GF-D8 (cell line): ENCODE measurements at places on chromosomes 2 and 18.

GRCh38 chr2:28639836-28640235 lies 111.8 kb upstream of the PPP1CB start:
- no peak for DNase-seq

DNA sequence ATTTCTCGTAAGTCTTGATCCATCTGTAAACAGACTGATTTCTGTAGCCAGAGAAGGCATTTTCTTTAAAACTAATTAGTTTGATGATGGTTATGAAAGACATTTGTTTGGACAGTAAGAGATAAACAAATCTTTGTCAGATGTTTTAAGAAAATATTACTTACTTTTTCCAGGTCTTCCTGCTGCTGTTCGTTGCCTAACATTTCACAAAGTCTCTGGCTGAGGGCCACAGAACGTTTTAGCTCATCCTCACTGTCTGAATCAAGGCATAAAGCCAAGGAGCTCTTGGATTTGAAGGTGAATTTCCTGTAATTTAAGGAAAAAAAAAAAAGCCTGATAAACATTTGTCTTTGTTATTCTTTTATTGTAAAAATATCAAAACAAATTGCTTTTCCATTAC lies 57.8 kb downstream of the VIL1 start:
- no peak for DNase-seq

DNA sequence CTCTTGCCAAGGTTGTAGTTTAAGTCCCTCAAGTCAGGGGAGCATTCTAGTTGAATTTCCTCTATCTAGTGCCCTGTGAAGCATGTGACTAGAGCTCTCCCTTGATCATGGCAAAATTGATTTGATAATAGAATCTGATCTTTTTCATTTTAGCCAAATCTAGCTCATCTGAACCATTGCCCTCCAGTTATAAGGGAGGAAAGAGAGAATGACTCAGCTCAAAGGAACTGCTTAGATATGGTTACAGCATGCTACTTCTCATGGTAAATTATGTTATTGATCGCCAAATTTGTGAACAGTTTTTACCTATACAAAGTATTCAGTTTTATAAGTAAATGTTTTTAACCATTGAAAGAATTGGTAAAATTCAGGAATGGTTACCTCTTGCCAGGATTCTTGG lies 100.8 kb downstream of the GPR39 start:
- no peak for DNase-seq

- DNase-seq, result no peak
Observed at GRCh38 chr2:101983928-101984327, 7.8 kb upstream of the IL1R2 start.

DNA sequence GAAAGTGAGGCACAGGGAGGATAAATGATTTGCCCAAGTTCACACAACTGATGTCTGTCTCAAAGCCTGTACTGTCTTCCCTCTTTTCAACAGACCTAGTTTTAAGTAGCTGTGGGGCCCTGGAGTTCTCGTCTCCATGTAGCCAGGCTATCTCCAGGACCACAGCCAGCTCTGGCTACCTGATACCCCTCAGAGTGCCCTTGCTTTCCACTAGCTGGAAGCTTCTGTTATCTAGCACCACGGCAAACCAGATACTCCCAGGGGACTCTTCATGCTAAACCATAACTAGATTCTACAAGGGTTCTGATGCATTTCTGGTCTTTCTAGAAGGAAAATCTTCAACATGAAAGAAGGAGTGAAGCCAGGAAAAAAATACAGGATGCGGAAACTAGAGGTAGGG lies 137.3 kb downstream of the GALNT14 start:
- no peak for DNase-seq

DNA sequence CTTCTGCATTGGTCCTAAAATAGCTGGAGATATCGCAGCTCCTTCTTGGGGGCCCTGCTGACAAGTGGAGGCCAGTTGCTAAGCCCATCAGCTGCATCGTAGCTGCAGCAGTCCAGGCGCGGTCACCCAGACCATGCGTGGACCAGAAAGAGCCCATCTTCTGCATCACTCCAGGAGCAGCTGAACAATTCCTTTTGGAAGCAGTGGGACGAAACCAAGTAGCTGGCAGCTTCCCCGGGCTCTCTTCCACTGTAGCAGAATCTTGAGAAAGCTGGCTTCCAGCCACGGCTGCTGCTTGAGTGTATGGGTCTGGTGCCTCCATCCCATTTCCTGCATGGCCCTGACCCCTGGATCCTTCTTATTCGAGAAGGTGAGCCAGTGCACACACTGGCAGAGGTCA lies 22.2 kb upstream of the CAB39 start:
- DNase-seq, result no peak

- DNase-seq, result no peak
Observed at GRCh38 chr2:120617055-120617454, 118.6 kb upstream of the GLI2 start.

- no peak for DNase-seq
Observed at GRCh38 chr2:48471048-48471474, 58.9 kb upstream of the STON1 start.

- no peak for DNase-seq
Observed at GRCh38 chr2:233593201-233593600, 24.2 kb upstream of the UGT1A8 start.
